Esophagus mucosa (tissue), 1 donor: ENCODE measurements at places on chromosomes 3 and 15. TPM values are rescaled to one million over a fixed set of nuclear protein-coding genes. Genes with fewer than 3 reads are reported as not detected.

GRCh38 chr3:180679178-180680096, at the start of gene CCDC39:
CCDC39 (minus strand) TSS chr3:180679489; CDS start chr3:180679380, 109 bp downstream.
- ATAC-seq, result peak; percentile 72

Gene USF3
- total RNA-seq, result 10.7 TPM

Gene SNX22
- 0.28 TPM for total RNA-seq

DNA sequence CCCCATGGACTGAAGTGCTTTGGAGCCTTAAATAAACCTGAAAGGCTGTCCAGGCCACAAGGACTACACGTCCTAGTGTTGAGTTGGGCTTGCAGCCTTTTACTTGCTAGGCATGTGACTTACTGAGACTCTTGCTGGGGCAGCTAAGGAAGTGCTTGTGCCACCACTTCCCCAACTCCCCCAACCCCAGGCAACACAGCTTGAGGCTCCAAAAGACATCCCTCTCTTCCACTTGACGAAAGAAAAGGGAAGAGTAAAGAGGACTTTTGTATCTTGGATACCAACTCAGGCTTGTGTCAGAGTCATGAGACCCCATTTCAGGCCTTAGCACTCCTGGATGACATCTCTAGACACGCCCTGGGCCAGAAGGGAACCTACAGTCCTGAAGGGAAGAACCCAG, 109.8 kb downstream of the XRN1 start:
- ATAC-seq, result no peak

Gene FBXW12
- total RNA-seq, result not detected

Gene SLC28A2
- total RNA-seq, result not detected

- ATAC-seq, result no peak
Observed at GRCh38 chr15:39465843-39466749, 114.8 kb upstream of the THBS1 start.

DNA sequence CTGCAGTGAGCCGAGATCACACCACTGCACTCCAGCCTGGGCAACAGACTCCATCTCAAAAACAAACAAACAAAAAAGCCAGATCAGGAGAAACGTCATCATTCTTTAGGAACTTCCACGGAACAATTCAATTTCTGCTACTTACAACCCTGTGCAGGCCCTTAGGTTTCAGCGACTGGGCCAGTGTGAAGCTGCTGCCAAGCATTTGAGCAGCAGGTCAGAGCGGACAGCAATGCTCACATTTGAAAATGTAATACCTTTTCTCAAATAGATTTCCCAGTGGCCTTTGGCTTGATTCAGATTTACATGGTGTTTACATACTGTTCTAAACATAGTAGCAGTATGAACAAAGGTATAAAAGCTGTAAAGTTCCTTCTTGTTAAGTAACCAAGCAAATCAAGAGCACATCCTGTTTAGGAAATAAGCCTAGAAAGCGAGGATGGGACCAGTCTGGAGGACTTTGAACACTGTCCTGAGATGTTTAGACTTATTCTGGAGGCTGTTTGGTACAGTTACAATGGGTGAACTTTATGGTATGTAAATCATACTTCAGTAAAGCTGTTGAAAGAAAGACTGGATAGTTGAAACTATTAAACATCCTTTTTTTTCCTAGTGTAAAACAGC, 141.2 kb downstream of the HCN4 start:
- ATAC-seq, result no peak

DNA sequence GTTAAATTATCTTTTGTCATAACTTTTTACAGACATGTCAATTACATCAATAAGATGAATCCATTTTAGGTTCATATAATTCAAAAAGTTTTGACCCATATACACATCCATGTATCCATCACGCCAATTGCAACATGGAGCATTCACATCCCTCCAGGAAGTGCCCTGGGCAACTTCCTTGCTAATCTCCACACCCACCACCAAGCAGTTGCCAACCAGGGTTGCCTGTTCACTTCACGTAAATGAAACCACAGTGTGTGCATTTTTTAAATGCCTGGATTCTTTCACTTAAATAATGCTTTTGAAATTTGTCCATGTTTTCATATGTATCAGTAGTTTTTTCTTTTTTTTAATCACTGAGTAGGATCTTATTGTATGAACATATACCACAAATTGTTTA, 40.7 kb upstream of the LYZL4 start:
- ATAC-seq, result no peak

Gene CEMIP
- total RNA-seq, result 17.3 TPM

DNA sequence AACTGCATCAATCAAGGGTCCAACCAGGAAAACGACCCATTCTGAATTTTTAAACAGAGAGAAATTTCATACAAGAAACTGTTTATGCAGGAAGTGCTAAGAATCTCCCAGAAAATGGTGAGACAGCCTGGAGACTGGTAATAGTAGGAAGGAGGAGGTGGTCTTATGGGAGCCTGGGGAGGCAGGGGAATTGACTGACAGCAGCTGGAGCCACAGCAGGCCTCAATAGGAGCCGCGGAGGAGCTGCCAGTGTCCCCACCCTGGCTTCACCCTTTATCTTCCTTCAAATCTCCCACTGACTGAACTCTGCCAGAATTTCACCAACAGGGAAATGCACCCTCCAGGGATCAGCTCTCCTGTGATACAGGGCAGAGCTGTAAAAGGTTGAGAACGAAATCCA, 7.5 kb upstream of the C3orf80 start:
- ATAC-seq, result no peak

Gene ATP13A3
- 36.9 TPM for total RNA-seq

Gene CYP19A1
- total RNA-seq, result not detected

DNA sequence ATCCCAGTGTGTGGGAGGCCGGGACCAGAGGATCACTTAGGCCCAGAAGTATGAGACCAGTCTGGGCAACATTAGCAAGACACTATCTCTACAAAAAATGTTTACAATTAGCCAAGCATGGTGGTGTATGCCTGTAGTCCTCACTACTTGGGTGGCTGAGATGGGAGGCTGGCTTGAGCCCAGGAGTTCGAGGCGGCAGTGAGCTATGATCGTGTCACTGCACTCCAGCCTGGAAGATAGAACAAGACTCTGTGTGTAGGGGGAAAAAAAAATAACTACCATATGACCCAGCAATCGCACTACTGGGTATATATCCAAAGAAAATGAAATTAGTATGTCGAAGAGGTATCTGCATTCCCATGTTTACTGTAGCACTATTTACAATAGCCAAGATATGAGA, 22.6 kb downstream of the RYK start:
- no peak for ATAC-seq

- peak; percentile 50 for ATAC-seq
Observed at GRCh38 chr15:23483821-23484299, 36.8 kb upstream of the GOLGA6L2 start.
